ENCODE measurements at places on chromosomes 16 and 17. TPM values are rescaled to one million over a fixed set of nuclear protein-coding genes. Genes with fewer than 3 reads are reported as not detected.

GRCh38 chr17:74478420-74479100 lies 12.1 kb downstream of the CD300A start:
- peak overlapping the region; percentile 51 for H3K4me3 ChIP-seq
- peaks cover 13% of the 10 kb centered on the region for H3K36me3 ChIP-seq
- peak overlapping the region; percentile 25 for H3K27ac ChIP-seq

- no peaks in the 10 kb centered on the region for H3K4me1 ChIP-seq
- H3K4me3 ChIP-seq: no peak overlapping the region
- DNase-seq: no peak
- H3K27ac ChIP-seq: peak overlapping the region; percentile 51
- no peaks in the 10 kb centered on the region for H3K27me3 ChIP-seq
Measured at GRCh38 chr17:13541032-13541480, 60.7 kb downstream of the HS3ST3A1 start.

DNA sequence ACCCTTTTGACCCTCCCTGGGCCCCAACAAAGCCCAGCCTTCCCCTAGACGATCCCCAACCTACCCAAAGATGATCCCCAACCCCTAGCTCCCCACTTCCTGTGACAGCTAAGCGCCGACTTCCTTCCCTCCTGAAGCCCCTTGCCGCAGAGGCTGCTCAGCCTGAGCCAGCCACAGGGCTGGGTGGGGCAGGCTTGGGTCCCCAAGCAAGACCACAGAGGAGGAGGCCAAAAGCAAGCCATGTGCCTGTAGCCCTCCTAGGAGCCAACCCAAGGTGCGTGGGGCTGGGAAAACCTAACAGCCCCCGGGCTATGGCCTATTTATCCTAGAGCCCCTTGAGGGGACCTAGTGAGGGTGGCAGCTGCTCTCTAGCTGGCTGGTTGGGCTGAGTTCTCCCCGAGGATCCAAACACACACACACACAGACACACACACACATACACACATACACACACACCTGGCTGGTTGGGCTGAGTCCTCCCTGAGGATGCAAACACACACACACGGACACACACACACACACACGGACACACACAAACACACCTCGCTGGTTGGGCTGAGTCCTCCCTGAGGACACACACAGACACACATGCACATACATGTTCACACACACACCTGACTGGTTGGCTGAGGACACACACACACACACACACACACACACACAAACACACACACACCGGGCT lies 4.8 kb downstream of the ARRB2 start:
- peaks cover 47% of the 10 kb centered on the region for H3K4me1 ChIP-seq
- DNase-seq: peak; percentile 50
- peak overlapping the region; percentile 48 for H3K4me3 ChIP-seq
- peaks cover 40% of the 10 kb centered on the region for H3K36me3 ChIP-seq
- no peaks in the 10 kb centered on the region for H3K27me3 ChIP-seq
- peak overlapping the region; percentile 39 for H3K27ac ChIP-seq

- H3K36me3 ChIP-seq: no peaks in the 10 kb centered on the region
- H3K27me3 ChIP-seq: no peaks in the 10 kb centered on the region
- H3K4me1 ChIP-seq: peaks cover 84% of the 10 kb centered on the region
Measured at GRCh38 chr17:46121841-46122485, 71.3 kb downstream of the KANSL1 start.

GRCh38 chr16:14042706-14043105 lies 28.4 kb upstream of the MRTFB start:
- H3K27me3 ChIP-seq: no peaks in the 10 kb centered on the region
- no peak overlapping the region for H3K4me3 ChIP-seq
- H3K4me1 ChIP-seq: no peaks in the 10 kb centered on the region
- H3K36me3 ChIP-seq: no peaks in the 10 kb centered on the region

Gene MEOX1
- 0.86 TPM for total RNA-seq

Gene C16orf92
- not detected for total RNA-seq

DNA sequence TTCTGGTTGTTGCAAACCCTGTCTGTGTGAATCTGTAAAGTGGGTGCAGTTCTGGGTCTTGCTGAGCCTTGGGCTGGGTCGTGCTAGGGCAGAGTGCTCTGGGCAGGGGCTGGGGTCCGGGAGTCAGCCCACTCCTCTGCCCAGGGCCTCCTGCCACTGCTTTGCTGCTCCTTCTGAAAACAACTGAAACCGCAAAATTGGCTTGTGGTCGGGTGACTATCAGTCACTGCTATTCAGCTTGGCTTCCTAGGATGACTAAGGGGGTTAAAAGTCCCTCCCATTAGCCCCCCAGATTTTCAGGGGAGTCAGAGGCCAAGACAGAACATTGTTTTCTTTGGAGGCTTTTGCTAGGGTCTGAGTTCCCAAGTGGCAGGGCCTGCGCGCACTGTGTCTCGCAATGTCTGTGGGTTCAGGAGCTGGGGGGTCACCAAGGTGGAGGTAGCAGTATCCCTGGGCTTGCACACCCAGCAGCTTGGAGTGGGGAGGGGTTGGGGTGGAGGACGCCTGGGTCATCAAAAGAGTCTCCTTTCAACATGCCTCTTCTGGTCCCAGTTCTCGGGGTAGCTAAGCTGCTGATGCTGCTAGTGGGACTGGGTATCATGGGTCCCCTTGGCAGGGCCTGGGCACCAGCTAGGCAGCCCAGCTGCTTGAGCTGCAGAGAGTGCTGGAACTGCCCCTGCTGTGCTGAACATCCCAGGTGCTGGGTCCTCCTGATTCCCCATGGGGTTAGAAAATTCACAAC lies 13.5 kb upstream of the TBX21 start:
- H3K27me3 ChIP-seq: peaks cover 3% of the 10 kb centered on the region
- H3K4me3 ChIP-seq: no peak overlapping the region
- no peak overlapping the region for H3K27ac ChIP-seq
- no peaks in the 10 kb centered on the region for H3K36me3 ChIP-seq
- peaks cover 77% of the 10 kb centered on the region for H3K4me1 ChIP-seq
- DNase-seq: no peak

DNA sequence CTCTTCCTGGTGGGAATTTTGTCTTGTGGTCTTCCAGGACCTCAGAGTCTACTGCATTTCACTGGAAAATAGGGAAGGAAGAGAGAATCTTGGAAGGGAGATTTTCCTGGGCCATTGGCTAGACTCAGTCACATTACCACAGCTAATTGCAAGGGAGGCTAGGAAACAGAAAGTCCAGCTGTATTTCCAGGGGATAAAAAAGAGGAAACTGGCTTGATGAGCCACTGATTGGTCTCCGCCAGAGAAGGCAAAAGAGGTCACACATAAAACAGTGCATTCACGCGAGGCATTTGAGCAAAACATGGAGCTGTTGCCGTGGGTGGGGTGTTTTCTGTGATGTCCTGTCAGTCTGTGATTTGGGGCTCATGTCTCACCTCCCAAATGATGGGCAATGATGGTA lies 345.3 kb downstream of the FOXL1 start:
- no peak overlapping the region for H3K27ac ChIP-seq
- H3K4me3 ChIP-seq: no peak overlapping the region
- no peaks in the 10 kb centered on the region for H3K4me1 ChIP-seq
- DNase-seq: no peak

Gene FOXF1
- not detected for total RNA-seq

- DNase-seq: no peak
- no peaks in the 10 kb centered on the region for H3K36me3 ChIP-seq
- no peaks in the 10 kb centered on the region for H3K27me3 ChIP-seq
- H3K4me3 ChIP-seq: no peak overlapping the region
Measured at GRCh38 chr17:21528031-21528695, 152.0 kb downstream of the KCNJ12 start.

DNA sequence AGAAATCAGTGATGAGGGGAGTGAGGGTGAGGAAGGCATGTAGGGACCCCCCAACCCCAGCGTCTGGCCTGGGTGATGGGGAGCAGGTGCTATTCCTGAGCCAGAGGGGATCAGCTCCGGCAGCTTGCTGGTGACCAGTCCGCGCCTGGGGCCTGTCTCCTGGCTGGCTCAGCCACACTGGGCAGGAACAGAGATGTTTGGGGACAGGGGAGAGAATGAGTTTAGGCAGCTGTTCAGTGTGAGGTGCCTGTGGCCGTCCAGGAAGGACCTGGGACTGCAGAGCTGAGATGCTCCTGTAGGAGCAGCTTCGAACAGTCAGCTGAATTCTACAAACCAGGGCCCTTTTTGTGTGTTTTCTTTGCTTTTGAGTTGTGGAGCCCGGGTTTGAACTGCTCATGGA lies 23.2 kb upstream of the SPNS2 start:
- no peaks in the 10 kb centered on the region for H3K36me3 ChIP-seq
- H3K4me3 ChIP-seq: no peak overlapping the region
- peaks cover 5% of the 10 kb centered on the region for H3K4me1 ChIP-seq

- H3K36me3 ChIP-seq: no peaks in the 10 kb centered on the region
- peak; percentile 88 for DNase-seq
- H3K27me3 ChIP-seq: no peaks in the 10 kb centered on the region
- H3K4me3 ChIP-seq: peak overlapping the region; percentile 54
- no peak overlapping the region for H3K27ac ChIP-seq
Measured at GRCh38 chr17:81967533-81968395, 6.8 kb upstream of the NOTUM start.

- H3K27ac ChIP-seq: no peak overlapping the region
- no peaks in the 10 kb centered on the region for H3K36me3 ChIP-seq
- no peak overlapping the region for H3K4me3 ChIP-seq
Measured at GRCh38 chr17:56793531-56793930, 40.2 kb downstream of the C17orf67 start.

Gene PRSS33
- 0.15 TPM for total RNA-seq

- no peak overlapping the region for H3K27ac ChIP-seq
- H3K36me3 ChIP-seq: no peaks in the 10 kb centered on the region
- H3K4me1 ChIP-seq: no peaks in the 10 kb centered on the region
- no peaks in the 10 kb centered on the region for H3K27me3 ChIP-seq
Measured at GRCh38 chr17:15446036-15446435, 21.4 kb downstream of the CDRT4 start.
